ENCODE measurements at places on chromosomes 3 and 15. TPM values are rescaled to one million over a fixed set of nuclear protein-coding genes. Genes with fewer than 3 reads are reported as not detected.

GOLGA8B gene
- 118 TPM for total RNA-seq

C3orf85 gene
- not detected for total RNA-seq

C15orf62 gene
- 0.24 TPM for total RNA-seq

- no peaks in the 10 kb centered on the region for H3K27me3 ChIP-seq
- H3K27ac ChIP-seq: no peak overlapping the region
- H3K4me3 ChIP-seq: no peak overlapping the region
- H3K4me1 ChIP-seq: no peaks in the 10 kb centered on the region
These were observed 316.9 kb upstream of the UMPS start for GRCh38 chr3:124413393-124413792.

DNA sequence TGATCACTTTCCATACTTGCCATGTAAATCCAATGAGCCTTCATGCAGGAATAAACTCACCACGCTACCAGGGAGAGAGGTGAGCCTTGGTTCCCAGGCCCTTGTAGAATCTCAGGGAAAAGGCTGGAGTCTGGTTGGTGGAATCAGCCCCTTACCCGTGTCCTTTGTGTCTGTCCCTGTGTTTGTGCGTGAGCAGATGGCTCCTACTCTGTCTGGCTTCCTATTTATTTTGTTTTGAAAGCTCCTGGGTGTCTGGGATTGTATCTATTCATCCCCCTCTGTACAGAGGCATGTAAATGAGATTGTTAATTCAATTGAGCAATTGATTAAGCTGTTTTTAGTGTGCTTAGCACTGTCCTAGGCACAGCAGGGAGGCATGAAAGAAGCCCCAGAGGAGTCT lies 278.1 kb downstream of the THSD4 start:
- DNase-seq: no peak
- H3K27ac ChIP-seq: no peak overlapping the region
- H3K36me3 ChIP-seq: no peaks in the 10 kb centered on the region
- H3K4me3 ChIP-seq: no peak overlapping the region
- no peaks in the 10 kb centered on the region for H3K27me3 ChIP-seq

DNA sequence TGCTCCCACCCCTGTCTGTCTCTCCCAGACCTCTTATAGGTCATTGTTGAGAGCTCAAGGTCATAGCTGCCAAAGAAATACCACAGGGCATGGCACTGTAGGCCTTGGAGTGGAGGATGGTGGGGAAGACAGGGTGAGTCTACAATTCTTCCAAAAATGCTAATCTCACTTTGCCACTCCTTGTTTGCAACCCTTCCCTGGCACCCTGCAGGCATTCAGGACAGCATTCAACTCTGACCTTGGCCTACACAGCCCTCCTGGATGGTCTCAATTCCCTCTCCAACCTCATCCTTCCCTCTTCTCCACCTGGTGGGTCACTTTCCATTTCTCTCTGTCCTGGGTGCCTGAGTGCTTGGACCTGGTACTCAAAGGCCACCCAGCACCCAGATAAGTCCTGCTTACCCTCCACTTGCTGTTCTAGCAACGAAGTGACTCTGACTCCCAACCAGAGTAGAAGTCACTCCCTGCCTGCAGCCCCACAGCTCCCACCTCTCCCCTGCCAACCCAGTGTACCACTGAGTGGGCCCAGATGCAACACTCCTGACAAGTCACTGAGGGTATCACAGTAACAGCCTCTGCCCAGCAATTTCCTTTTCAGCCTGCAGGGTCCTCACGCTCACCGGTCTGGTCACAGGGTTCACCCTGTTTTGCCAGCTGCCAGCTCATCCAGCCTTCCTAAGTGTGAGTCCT lies 36.6 kb downstream of the AMOTL2 start:
- DNase-seq: no peak
- no peaks in the 10 kb centered on the region for H3K27me3 ChIP-seq
- no peak overlapping the region for H3K27ac ChIP-seq
- no peak overlapping the region for H3K4me3 ChIP-seq
- H3K36me3 ChIP-seq: no peaks in the 10 kb centered on the region

GRCh38 chr3:160474416-160474838 lies 24.8 kb upstream of the TRIM59 start:
- no peak for DNase-seq
- H3K36me3 ChIP-seq: no peaks in the 10 kb centered on the region
- no peaks in the 10 kb centered on the region for H3K4me1 ChIP-seq
- no peak overlapping the region for H3K4me3 ChIP-seq
- H3K27me3 ChIP-seq: no peaks in the 10 kb centered on the region
- no peak overlapping the region for H3K27ac ChIP-seq

DNA sequence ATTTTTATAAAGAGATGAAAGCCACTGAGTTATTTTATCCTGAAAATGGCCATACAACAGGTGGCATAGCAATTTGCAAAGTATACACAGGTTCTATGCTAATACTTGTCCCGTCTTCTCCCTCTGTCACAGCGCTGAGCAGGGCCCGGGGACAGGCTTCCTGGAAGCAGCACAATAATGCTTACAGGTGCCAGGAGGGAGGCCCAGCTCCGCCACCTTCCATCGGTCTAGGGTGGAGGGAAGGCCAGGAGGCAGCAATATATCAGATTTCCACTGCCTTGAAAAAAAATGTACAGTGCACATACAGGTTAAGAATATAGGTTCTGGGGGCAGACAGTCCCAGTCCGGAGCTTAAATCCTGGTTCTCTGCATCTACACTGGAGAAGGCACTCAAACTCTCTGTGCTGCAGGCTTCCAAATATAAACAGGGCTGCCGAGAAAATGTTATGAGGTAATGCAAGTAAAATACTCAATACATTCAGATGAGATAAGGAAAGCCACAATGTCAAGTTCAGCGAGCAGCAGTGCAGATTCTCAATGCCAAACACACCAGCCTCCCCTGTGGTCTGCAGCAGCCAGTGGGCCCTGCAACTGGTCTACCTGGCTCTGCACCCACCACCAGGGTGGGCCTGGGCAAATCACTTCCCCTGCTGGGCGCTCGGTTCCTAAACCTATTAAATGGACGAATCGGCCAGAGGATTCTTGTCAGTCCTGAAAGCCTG lies 189.6 kb downstream of the XXYLT1 start:
- H3K4me1 ChIP-seq: peaks cover 8% of the 10 kb centered on the region
- no peaks in the 10 kb centered on the region for H3K27me3 ChIP-seq
- H3K36me3 ChIP-seq: no peaks in the 10 kb centered on the region

DNA sequence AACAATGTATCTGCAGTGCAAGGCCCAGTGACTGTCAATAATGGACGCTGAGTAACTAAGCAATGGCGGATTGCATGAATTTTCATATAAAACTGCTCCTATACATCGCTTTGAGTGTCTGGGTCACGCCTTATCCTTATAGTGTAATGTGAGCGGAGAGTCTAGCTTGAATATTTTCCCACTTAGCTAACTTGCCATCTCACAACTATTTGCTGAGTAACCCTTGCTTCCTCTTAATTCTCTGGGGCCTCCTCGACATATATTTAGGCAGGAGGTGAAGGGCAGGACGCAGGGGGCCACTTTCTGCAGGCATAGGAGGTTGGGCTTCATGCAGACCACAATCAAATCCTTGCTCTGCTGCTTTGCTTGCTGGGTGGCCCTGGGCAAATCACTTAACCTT lies 24.0 kb downstream of the ST8SIA2 start:
- DNase-seq: no peak
- no peaks in the 10 kb centered on the region for H3K4me1 ChIP-seq
- H3K27me3 ChIP-seq: no peaks in the 10 kb centered on the region
- H3K4me3 ChIP-seq: no peak overlapping the region
- no peaks in the 10 kb centered on the region for H3K36me3 ChIP-seq

Data from GM12878 (cell line).